Left ventricle myocardium superior (tissue), 1 donor: ENCODE measurements at places on chromosomes 16 and 17. TPM values are rescaled to one million over a fixed set of nuclear protein-coding genes. Genes with fewer than 3 reads are reported as not detected.
A peak's percentile ranks its signal among the peaks of the same experiment; 100 is the strongest.

SMIM22 gene
- total RNA-seq, result not detected

DNA sequence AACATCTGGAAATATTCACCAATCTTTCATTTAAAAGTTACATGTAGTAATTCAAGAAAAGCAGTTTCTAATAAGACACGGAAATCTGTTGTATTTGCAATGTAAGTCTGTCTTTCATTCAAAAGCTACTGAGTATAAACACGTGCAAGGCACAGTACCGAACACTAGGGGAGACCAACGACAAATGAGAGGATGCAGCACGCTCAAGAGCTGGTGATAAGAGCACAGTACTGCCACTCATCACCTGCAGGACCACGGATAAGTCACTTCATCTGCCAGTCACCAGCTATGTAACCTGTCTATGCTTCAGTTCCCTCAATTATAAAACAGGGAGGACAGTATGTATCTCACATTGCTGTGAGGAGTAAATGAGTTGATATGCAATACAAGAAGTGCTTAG is 67.1 kb downstream of the CLEC18A start:
- DNase-seq, result no peak

- DNase-seq, result no peak
These were observed 142.6 kb upstream of the CRHR1 start for GRCh38 chr17:45641541-45641940.

GRCh38 chr16:56999409-57000270 is 10.3 kb downstream of the NLRC5 start:
- DNase-seq, result no peak

- DNase-seq, result no peak
These were observed 10.2 kb upstream of the EIF1 start for GRCh38 chr17:41678411-41678906.

GRCh38 chr16:78628461-78629045 is 529.1 kb downstream of the WWOX start:
- DNase-seq, result no peak

- peak; percentile 75 for DNase-seq
These were observed 10.3 kb downstream of the HIC1 start for GRCh38 chr17:2064980-2065785.
